C1 segment of cervical spinal cord (tissue), 14 donors: ENCODE measurements at places on chromosomes 7 and 10.

DNA sequence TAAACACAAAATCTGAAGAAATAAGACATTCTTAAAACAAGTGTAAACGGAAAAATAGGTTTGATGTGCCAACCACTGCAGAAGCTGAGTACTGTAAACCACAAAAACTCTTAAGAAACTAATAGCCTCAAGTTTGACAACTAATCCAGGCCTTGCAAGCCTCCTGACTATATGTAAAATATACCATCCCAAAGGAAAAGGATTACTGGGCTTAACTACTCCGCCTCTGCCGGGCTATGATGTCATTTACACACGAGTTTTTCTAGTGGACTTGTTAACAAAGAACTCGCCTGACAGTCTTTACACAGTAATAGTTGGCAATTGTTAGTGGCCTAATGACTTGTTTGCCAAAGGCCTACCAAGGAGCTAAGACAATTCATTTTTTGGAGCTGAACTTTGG is 2.1 kb downstream of the KIF5B start:
- peak; percentile 21 for DNase-seq

DNA sequence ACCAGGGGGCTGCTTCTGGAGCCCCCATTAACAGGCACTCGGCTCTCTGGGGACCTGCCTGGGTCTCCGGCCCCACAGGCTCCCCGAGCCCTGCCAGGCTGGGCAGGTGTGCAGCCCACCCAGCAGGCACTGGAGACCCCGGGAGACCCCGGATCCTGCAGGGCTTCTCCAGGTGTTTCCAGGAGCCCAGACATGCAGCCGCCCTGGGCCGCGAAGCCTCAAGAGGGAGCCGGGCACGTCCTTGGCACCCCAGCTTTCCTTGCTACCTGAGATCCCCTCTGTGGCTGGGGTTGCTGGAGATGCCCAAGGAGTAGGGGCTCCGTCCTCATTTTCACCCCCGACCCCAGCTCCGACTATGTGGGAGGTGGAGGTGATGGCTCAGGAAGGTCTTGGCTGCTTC is 7.7 kb upstream of the AMZ1 start:
- DNase-seq: no peak

- no peak for DNase-seq
These were observed 103.9 kb downstream of the GATA3 start for GRCh38 chr10:8158193-8159071.

- no peak for DNase-seq
These were observed 172.6 kb downstream of the FGFR2 start for GRCh38 chr10:121425623-121426022.

DNA sequence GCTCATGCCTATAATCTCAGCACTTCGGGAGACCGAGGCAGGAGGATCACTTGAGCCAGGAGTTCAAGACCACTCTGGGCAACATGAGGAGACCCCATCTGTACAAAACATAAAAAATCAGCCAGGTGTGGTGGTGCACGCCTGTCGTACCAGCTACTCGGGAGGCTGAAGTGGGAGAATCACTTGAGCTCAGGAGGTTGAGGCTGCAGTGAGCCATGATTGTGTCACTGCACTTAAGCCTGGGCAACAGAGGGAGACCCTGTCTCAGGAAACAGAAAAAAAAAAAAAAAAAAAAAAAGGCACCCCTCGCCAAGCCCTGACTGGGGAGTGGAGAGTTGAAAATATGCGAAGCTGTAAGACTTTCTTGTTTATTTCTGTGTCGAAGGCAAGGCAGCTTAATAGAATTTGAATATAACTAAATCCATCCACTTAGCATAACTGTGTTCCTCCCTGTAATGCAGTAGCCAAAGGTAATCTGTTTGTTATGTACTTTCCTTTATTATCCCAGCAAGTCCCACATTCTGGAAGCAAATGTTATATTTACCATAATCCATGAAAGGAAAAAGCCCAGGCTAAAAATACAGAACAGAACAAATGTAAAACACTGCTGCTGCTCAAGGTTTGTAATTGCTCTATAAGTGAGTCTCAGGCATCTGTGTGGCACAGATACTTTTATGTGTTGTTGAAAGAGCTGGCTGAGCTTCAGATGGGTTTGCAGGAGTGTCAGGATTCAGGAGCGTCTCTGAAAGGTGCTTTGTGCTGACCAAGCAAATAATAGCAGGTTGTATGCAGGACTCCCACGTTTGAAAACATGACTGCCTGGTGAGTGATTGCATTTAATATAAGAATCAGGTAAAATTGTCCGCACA is 127.2 kb downstream of the CELF2 start:
- DNase-seq: no peak

DNA sequence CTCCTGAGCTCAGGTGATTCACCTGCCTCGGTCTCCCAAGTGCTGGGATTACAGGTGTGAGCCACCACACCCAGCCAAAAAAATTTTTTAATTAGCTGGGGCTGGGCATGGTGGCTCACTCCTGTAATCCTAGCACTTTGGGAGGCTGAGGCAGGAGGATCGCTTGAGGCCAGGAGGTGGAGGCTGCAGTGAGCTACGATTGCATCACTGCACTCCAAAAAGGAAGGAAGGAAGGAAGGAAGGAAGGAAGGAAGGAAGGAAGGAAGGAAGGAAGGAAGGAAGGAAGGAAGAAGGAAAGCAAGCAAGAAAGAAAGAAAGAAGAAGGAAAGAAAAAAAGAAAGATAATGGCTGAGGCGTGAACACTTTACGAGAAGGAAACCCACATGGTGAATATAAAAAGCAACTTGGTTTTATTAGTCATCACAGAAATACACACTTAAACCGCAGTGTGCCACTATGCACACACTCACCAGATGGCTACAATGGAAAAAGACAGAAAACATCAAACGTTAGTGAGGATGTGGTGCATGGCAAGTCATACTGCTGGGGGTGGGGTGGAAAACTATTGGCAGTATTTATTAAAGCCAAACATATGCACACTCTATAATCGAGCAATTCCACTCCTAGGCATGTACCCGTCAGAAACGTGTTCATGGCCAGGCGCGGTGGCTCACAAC is 4.4 kb upstream of the CCL26 start:
- DNase-seq: no peak

GRCh38 chr10:14673189-14673861 is 101.4 kb downstream of the FAM107B start:
- no peak for DNase-seq

DNA sequence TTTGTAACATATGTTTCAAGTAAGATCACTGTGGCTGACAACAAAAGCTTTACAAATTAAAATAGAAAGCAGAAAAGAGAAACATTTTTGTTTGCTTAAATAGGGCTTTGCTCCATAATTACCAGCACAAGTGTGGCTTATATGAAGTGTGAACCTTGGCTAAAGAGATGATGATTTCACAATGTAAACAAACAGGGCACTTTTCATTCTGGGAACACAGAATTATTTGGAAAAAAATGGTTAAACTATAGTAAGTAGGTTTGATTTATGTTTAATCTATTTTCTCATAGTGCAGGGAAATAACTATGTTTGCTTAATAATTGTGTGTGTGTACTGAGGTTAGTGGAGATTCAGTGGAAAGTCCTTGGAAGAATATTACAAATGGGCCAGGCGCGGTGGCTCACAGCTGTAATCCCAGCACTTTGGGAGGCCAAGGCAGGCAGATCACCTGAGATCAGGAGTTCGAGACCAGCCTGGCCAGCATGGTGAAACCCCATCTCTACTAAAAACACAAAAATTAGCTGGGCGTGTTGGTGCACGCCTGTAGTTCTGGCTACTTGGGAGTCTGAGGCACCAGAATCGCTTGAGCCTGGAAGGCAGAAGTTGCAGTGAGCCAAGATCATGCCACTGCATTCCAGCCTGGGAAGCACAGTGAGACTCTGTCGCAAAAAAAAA is 19.1 kb upstream of the OTUD1 start:
- DNase-seq: no peak

- DNase-seq: no peak
These were observed 262.9 kb upstream of the AUTS2 start for GRCh38 chr7:69335331-69335730.

DNA sequence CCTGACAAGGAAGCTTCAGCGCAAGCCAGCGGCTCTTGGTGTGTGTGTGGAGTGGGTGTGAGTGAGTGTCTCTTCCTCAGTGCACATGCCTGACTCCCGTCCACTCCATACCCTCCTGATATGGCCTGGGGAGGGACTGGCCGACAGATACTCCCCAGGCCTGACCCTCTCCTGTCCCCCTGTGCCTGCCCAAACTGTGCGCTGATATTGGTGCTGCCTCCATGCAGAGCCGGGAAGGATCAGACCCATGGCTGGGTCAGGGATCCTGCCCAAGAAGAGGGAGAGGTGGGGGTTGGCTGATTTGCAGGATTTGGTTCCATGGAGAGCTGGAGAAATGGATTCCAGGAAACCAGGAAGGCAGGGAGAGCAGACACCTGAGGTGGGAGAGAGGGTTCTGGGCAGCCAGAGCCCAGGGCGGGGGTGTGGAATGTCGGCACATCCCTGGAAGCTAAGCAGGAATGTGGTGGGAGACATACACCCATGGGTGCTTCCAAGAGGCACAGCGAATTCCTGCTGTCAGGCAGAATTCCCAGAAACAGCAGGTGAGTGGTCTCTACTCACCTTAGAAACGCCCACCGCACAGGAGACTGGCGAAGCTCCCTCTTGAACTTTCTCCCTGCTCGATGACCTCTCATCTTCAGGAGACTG is 6.3 kb downstream of the CALML5 start:
- no peak for DNase-seq

GRCh38 chr10:105797234-105797890 is 1156.3 kb downstream of the SORCS3 start:
- DNase-seq: no peak

DNA sequence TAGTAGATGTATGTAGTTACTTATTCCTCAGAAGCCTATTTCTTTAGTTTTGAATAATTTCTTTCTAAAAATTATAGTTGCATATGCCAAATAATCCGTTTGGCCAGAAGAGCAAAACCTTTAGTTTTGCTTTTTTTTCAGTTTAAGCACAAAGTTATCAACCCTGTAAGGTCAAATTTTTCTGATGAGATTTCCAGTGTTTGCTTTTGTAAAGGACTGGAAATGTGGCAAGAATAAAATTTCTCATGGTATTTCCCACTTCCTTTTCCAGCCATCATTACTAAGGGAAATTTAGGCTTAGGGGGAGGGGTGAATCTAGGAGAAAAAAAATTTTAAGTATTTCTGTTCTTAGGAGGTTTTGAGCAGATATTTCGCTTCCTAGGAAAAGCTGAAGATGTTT is 7.6 kb downstream of the CALD1 start:
- no peak for DNase-seq

- no peak for DNase-seq
These were observed 73.9 kb downstream of the CELF2 start for GRCh38 chr10:11091517-11092102.

- DNase-seq: no peak
These were observed 10.3 kb upstream of the OGDH start for GRCh38 chr7:44595934-44596635.

DNA sequence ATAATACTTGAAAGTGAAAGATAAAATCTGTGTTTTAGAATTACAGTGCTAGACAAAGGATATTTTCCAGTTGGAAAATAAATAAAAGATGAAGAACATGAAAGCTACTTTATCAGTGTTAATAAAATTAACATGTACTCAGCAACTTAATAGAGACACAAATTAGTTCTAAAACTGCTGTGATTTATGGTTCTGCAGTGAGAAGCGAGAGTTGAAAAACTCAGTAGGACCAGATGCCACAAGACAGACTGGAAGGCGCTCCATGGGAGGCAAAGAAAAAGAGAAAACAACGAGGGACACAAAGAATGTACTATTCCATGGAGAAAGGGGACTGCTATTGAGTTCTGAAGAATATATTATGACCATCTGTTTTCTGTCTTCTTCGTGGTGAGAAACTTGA is 590.4 kb downstream of the PHTF2 start:
- DNase-seq: no peak

- DNase-seq: no peak
These were observed 64.3 kb upstream of the TMEM106B start for GRCh38 chr7:12146813-12147212.

GRCh38 chr10:52121688-52122087 is 192.4 kb upstream of the DKK1 start:
- DNase-seq: no peak

GRCh38 chr7:111324228-111324627 is 233.3 kb downstream of the LRRN3 start:
- DNase-seq: no peak

- DNase-seq: no peak
These were observed 14.4 kb downstream of the ITGA8 start for GRCh38 chr10:15705298-15705697.
